Smooth muscle cell of trachea (primary cell): ENCODE measurements at places on chromosomes 3 and 15. TPM values are rescaled to one million over a fixed set of nuclear protein-coding genes. Genes with fewer than 3 reads are reported as not detected.

Gene GOLGA6L7
- total RNA-seq: not detected in 2 replicates

Gene CTXN2
- total RNA-seq: not detected in 2 replicates

Gene NRROS
- 0.58 and 1.5 TPM in 2 replicates for total RNA-seq

Gene CCR8
- not detected in 2 replicates for total RNA-seq

Gene SLC7A14
- 3.3 and 7.4 TPM in 2 replicates for total RNA-seq

Gene PLA2G4D
- total RNA-seq: not detected in 2 replicates

Gene SNURF
- 14.0 and 17.2 TPM in 2 replicates for total RNA-seq

Gene NGLY1
- 27.5 and 28.6 TPM in 2 replicates for total RNA-seq

Gene ZNF592
- 4.7 and 6.5 TPM in 2 replicates for total RNA-seq

Gene FAM174B
- total RNA-seq: 1.2 and 2.8 TPM in 2 replicates

Gene HYAL1
- total RNA-seq: 4.2 and 6.1 TPM in 2 replicates

Gene LIPC
- 1.3 and 1.6 TPM in 2 replicates for total RNA-seq

Gene ROBO2
- 1.0 and 2.8 TPM in 2 replicates for total RNA-seq

Gene TERC
- total RNA-seq: 254 and 264 TPM in 2 replicates

Gene KIF7
- total RNA-seq: 11.9 and 19.7 TPM in 2 replicates

Gene ANKRD34C
- total RNA-seq: not detected in 2 replicates

Gene ISG20
- total RNA-seq: 2.5 and 4.8 TPM in 2 replicates

Gene HRG
- not detected in 2 replicates for total RNA-seq

Gene SKOR1
- total RNA-seq: 0.15 and 0.17 TPM in 2 replicates

Gene GPR62
- under 0.01 TPM in 1 of 2 replicates, not detected in the other for total RNA-seq

Gene HIGD2B
- 0.15 TPM in 1 of 2 replicates, not detected in the other for total RNA-seq

Gene CACNA2D3
- total RNA-seq: under 0.01 and 0.15 TPM in 2 replicates

Gene CCR2
- total RNA-seq: not detected in 2 replicates

Gene LMAN1L
- total RNA-seq: 0.15 TPM in 1 of 2 replicates, not detected in the other
